ENCODE measurements at places on chromosomes 5 and 9.

- no peak for DNase-seq
Measured at GRCh38 chr9:5443850-5444249, 6.1 kb upstream of the PLGRKT start.

- DNase-seq = no peak
Measured at GRCh38 chr5:112201141-112201540, 217.9 kb downstream of the EPB41L4A start.

GRCh38 chr9:103533318-103533717 lies 538.2 kb downstream of the CYLC2 start:
- DNase-seq = no peak

- DNase-seq = no peak
Measured at GRCh38 chr9:133971981-133972941, 19.9 kb downstream of the VAV2 start.

GRCh38 chr9:99050924-99051323 lies 54.0 kb upstream of the TGFBR1 start:
- no peak for DNase-seq

GRCh38 chr5:573976-574375 lies 38.2 kb upstream of the CEP72 start:
- DNase-seq = no peak

DNA sequence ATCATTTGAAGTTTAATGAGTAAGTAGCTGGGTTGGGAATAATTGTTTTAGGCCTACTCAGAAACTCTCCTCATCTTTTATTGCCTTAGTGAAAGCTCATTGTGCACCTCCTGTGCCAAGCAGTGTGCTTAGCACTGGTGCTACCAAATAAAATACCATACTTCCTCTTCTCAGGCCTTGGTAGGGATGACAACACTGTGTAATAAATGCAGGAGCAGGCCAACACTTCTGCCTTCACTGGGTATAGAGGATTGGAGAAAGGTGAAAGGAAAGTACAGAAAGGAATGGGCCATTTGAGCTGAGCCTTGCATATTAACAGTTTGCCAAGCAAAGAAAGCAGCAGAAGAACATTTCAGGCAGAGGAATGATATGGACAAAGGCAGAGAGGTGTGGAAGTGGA lies 285.7 kb downstream of the NR3C1 start:
- DNase-seq = no peak

DNA sequence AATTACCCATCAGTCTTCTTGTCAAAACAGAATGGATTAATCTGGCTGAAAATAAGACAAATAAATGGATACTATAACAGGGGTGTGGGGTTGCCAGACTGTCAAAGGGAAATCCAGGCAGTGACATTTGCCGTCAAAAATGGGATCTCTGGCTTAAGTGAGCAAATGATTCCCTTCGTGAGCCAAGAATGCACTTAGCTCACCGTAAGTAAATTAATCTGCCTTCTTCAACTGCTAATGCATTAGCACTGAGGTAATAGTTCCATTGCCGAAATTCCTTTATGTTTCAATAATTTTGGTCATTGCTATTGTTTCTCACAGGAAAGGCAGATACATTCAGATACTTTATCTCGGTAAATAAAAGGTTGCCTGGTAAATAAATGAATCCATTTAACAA lies 377.8 kb downstream of the KIAA0825 start:
- no peak for DNase-seq

DNA sequence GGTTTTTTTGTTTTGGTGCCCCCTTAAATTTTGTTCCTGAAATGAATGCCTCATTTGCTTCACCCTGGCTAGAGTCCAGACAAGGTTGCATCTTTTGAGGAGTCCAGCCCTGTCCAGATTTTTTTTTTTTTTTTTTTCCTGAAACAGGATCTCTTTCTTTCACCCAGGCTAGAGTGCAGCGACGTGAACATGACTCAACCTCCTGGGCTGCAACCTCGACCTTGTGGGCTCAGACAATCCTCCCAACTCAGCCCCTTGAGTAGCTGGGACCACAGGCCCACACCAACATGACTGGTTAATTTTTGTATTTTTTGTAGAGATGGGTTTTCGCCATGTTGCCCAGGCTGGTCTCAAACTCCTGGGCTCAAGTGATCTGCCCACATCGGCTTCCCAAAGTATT lies 469.0 kb upstream of the BRINP1 start:
- no peak for DNase-seq

- no peak for DNase-seq
Measured at GRCh38 chr9:121975801-121976277, 117.3 kb downstream of the TTLL11 start.

GRCh38 chr5:118692811-118693342 lies 295.5 kb downstream of the DTWD2 start:
- DNase-seq = no peak

GRCh38 chr5:58075907-58076306 lies 384.0 kb downstream of the PLK2 start:
- DNase-seq = no peak

GRCh38 chr5:43674536-43674935 lies 71.6 kb downstream of the NNT start:
- DNase-seq = no peak

DNA sequence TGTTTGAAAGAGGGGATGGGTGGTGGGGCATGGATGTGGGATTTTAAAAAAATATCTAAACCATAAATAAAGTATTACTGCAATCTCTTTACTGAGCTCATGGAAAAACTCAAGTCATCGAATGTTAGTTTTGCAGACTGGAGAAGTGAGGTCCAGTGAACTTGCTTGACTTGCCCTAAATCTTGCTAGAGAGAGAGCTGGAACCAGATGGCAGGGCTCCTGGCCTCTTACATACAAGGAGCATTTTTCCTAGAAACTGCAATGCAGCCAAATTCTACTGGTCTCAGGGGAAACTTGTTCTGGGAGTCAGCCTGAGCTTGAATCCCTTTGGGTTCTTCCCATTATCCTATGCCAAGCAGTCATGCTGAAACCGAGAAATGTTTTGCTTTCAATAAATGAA lies 2.9 kb upstream of the TGFBI start:
- no peak for DNase-seq

DNA sequence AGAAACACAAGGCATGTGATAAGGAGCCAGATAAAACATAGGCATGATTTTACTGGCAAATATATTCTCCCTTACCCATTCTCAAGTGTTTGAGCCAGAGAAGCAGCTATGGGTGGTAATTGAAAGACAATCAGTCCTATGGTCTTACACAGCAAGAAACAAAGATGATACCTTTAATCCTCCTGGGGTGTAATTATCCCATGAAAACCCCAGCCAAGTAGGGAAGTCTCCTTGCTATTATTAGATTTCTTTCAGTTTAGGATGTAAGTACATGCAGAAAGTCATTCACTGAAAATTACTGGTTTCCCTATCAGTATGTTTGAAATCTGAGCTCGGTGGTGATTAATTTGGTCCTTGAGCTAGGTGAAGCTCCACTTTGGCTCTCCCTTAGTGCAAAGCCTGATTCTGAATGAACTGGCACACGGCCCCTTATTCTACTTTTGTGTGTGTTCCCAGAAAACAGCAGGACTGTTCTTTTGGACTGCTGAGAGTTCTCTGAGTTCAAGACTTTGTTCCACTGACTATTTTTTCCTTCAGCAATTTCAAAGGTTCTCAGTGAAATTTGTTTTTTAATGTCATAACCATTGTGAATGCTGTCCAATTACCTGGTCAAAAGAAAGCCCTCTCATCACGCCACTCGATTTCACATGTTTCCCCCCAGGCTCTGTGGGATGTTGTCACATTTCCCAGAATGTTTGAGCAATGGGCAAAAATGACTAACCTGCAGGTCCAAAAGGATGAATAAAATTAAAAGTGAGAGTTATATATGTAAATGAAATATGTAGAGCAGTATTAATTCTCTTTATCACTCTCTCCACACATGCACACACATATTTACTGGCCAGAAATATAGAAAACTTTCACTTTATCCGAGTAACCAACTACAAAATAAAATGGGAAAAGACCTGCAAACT lies 343.0 kb downstream of the RAB3C start:
- no peak for DNase-seq

- peak; percentile 41 for DNase-seq
Measured at GRCh38 chr5:91225848-91226686, 157.1 kb downstream of the ARRDC3 start.

DNA sequence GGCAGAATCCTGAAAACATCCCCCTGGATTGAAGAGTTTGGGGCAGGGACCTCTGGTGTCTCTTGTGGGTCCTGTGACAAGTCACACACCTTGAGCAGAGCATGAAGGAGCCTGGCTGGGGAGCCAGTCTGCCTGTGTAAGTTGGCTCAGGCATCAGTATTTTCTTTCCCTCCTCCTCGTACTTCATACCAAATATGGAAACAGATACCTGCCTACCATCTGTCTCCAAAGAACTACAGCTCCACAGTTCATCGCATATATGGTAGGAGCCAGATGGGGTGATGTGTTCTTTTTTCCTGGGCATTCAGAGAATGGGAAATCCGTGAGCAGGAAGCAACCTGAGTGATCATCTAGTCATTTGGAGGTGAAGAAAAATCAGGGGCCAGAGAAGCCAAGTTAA lies 177.3 kb upstream of the RAD23B start:
- no peak for DNase-seq

DNA sequence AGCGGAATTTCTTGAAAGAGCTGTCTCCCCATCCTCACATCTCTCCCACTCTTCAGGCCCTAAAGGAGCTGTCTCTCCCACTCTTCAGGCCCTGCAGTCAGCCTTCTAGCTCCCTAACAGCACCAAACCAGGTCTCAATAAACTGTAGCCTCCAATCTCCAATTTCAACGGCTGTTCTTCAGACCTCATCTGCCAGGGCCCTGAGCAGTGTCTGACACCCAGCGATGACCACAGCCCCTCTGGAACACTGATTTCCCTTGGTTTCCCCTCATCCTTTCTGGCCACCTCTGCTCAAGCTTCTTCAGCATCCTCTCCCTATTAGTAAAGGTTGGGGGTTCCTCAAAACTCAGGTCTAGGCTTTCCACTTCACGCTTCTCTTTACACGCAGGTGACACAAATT lies 1.6 kb upstream of the P4HA2 start:
- DNase-seq = no peak

DNA sequence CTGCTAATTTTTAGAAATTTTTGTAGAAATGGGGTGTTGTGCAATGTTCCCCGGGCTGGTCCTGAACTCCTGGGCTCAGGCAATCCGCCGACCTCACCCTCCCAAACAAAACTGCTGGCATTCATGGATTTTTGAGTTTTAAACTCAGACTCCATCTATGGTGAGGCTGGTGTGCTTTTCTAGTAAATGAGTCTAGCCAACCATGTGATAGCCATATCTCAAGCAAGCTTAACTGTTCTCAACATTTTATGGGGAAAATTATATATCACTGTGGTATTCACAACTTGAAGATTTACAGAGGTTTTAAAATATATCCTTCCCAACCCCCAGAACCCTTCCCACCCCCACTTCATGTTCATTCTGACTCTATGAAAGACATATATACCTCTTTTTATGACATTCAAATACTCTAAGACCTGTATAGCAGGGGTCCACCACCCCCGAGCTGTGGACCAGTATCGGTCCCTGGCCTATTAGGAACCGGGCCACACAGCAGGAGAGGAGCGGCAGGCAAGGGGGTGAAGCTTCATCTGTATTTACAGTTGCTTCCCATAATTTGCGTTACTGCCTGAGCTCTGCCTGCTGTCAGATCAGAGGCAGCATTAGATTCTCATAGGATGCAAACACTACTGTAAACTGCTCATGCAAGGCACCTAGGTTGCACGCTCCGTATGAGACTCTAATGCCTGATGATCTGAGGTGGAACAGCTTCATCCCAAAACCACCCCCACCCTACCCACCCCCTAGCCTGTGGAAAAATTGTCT lies 4.5 kb upstream of the NADK2 start:
- DNase-seq = no peak

DNA sequence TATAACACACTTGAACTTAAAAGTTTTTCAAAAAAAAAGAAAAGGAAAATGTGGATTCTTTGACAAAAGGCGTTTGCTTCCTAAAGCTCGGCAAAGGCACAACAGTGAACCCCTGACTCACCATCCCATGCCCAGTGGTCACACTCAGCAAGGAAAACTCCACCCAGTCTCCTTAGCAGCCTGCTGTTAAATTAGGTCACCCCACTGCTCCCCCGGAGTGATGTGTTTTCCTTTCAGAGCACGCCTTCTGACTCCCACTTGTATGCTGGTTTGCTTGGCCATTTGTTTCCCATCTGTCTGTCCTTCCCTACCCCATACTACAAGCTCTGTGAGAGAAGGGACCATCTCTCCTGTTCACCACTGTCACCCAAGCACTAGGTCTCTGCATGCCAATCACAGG lies 23.8 kb downstream of the RETREG1 start:
- DNase-seq = no peak

DNA sequence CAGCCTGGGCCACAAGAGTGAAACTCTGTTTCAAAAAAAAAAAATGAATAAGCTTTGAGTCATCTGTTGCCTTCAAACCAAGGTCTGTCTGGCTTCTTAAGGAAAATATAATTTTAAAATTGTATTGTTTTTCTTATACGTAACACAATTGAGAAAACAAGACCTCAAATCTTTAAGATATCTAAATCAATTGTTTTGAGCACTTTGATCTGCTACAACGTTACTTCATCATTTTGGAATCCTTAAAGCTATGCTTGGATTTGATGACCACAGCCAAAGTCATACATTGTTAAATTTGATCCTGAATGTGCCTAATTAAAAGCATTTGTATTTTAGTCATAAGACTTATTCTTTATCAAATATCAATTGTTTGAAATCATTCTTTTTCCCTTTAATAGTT lies 37.7 kb upstream of the VCAN start:
- DNase-seq = no peak

DNA sequence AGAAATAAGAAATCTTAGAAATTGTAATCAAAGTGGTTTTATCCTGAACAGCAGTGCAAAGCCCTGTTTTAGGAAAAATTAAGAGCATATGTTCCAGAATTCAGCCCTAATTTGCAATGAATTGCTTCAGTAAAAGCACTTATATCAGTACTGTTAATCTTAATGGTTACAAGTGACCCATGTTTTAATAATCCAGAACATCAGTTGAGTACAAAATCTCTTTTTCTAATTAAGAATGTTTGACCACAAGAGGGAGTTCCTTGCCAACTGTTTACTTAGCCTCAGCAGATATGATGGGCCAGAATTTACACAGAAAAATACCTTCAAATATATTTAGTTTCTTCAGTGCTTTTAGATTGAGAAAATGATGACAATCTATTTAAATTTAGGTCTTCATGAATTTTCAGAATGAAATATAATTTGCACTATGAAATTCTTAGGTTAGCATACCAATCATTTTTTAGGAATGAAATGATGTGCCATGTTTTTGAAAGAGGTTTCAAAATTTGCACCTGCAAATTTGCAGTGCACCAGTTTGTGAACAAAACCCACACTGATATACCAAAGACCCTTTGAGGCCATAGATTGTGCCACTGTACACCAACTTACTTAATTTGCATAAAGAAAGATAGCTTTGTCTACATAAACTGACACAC lies 926.3 kb upstream of the ARRDC3 start:
- no peak for DNase-seq
